Stimulated activated CD4-positive, alpha-beta T cell treated with anti-CD3 and anti-CD28 coated beads, Interleukin-15, amount 100 ng/mL, for 1 hour (primary cell): ENCODE measurements at places on chromosomes 13 and 19.

GRCh38 chr13:48241651-48242050, 8.6 kb downstream of the ITM2B start:
- DNase-seq, result no peak

DNA sequence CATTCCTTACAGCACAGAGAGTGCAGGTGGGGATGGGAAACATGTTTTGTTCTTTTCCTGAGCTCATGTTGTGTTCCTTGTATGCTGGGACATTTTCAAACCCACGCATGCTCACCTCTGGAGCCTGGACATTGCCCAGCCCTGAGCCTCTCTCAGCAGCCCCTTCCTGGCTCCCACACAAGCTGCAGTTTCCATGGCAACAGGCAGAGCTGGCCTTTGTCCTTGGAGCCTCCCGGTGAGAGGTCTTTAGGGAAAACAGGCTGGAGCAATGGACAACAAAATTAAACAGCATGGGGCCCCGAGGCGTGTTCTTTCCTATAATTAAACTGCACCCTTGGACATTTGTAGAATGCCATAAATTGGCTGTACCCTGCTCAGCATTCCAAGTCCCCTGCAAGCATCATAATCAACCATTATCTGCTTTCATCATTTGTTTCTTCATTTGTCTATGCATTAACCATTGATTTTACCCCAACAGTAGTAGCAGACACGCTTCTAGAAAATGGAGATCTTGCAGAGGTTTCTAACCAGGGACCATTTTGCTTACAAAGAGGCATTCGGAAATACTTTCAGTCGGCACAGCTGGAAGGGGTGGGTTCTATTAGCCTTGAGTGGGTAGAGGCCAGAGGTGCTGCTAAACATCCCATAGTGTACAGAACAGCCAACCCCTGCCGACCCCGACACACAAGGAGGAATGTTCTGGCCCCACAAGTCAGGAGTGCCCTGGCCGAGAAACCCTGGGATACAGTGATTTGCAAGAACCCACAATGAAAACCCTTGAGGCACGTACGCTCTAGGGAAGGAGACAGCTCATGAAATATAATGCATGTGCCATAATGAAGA, 133.4 kb upstream of the PEG3 start:
- DNase-seq, result no peak

GRCh38 chr13:59842507-59842906, 321.2 kb downstream of the DIAPH3 start:
- DNase-seq, result no peak

DNA sequence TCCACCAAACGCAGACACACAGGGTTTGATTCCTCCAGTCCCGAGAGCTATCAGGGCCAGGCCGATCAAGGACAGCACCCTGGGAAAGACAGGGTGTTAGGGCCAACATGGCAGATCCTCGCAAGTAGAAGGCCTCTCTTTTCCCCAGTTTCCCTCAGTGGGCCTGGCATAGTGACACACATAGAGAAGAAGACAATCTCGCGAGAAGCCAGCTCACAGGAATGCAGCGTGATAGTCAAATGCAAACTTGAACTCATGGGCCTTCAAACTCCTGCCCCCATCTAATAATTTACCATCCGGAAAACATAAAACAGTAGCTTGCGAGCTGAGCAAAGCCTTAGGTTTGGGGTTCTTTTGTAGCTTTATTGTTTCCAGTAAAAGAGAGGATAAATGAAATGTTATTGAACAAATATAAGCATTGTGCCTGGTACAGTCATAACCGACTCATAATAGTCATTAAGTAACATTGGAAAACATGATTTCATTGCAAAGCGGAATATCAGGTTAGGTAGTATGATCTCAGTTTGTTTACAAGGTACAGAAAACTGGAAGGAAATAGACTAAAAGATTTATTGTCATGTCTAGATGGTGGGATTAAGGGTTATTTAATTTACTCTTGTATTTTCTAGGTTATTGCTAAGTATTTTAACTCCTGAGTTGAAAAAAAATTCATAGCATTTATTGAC, 30.5 kb downstream of the SLC15A1 start:
- no peak for DNase-seq

DNA sequence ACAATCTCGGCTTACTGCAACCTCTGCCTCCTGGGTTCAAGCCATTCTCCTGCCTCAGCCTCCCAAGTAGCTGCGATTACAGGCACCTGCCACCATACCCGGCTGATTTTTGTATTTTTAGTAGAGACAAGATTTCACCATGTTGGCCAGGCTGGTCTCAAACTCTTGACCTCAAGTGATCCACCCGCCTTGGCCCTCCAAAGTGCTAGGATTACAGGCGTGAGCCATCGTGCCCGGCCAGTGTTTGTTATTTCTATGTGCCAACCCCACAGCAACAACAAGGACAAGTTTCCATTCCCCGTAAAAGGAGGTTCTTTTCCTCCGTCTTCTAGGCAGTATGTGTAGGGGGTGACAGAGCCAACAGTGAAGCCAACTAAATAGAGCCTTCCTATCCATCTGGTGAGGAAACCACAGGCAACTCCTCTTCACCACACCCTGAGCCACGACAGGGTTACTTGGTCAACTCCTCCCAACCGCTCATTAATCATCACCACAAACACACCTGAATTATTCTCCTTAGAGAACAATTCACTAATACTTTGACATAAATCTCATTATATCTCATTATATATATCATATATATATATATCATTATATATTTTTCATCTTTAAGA, 25.5 kb downstream of the FOXO1 start:
- no peak for DNase-seq

DNA sequence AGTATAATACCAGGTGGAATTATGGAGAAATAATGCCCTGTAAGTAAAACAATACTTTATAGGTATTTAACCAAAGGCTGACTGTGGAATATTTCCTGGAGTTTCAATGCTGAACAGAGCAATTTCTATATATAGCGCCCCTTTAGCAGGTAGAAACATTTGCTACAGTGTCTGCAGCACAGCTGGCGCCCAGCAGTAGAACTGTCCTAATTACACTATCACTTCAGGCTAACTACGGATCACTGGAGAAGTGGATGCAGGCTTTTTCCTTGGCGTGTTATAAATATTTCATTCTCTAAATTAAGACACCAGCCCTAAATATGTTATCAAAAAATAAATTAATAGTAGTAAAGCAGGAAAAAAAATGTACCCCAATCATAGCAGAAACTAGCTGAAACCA, 3.1 kb downstream of the SHISA2 start:
- no peak for DNase-seq

DNA sequence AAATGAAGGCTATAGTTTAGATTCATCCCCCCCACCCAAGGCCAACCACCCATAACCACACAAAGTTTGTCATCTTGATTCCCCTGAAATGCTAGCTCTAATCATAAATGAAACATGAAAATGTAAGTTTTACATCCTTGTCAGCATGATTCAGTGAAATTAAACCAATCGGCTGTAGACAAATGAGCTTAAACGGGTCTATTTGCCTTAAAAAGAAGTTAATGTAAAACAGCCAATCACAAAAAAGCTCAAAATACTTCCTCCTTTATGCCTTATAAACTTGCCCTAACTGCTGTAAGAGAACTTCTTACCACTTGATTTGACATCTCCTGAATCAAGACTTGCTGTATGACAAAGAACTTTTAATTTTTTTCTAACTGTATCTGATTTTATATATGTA, 34.5 kb upstream of the MRI1 start:
- DNase-seq, result no peak

DNA sequence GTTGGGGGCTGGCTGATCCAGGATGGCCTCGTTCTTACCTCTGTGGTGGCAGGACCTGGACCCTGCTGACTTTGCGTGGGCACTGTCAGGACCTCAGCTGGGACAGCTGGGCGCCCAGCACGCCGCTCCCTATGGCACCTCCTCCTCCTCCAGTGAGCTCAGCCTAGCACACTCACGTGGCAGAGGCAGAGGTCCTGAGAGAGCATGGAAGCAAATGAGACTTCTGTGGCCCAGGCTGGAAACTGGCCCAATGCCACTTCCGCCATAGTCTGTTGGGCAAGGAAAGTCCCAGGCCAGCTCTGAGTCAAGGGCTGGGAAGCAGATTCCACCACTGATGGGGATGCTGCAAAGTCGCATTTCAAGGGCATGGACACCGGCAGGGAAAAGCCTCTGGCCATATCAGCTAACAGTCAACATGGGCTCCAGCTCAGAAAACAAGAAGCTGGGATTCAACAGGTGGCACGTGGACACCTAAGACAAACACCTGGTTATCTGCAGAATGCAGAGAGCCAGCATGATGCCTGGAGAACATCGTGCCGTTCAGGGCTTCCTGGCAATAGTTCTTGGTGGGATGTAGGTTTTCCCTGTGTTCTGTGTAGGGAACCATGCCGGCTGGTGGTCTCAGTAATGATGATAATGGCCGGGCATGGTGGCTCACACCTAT, 16.7 kb downstream of the MYBPC2 start:
- DNase-seq, result no peak

DNA sequence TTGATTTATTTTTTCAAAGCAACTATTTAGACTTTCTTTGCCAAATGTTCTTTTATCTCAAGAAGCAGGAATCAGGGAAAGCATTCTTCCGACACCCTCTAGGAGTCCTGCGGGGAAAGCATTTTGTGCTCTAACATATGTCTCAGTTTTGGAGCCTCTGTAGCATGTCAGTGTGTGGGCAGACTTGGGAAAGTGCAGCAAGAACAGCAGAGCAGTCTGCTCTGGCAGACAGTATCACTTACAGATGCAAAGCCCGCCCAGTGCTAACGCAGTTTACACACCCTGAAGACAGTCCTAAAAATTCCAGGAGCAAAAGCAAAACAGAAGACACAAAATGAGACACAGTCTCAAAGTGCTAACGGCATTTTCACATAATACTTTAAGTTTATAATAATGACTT, 393.5 kb downstream of the KLF12 start:
- no peak for DNase-seq

DNA sequence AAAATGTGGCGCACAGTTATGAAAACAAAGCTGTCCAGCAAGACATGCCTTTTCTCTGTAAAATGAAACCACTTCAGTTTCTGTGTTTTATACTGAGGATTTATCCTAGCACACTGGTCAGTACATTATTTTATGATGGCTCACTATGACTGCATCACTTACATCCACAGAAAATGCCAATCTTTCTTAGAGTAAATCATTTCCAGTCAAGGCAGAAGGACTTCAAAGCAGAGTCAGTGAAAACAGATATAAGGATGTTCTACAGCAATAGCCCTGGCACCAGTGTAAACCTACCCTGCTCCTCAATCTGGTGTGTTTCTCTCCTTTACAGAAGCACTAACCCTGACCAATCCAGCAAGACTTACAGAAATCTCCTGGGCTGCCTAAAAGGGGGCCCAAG, 473.5 kb downstream of the GPC6 start:
- no peak for DNase-seq

GRCh38 chr19:12665671-12666264, 774 bp downstream of the MAN2B1 start:
- DNase-seq, result no peak

DNA sequence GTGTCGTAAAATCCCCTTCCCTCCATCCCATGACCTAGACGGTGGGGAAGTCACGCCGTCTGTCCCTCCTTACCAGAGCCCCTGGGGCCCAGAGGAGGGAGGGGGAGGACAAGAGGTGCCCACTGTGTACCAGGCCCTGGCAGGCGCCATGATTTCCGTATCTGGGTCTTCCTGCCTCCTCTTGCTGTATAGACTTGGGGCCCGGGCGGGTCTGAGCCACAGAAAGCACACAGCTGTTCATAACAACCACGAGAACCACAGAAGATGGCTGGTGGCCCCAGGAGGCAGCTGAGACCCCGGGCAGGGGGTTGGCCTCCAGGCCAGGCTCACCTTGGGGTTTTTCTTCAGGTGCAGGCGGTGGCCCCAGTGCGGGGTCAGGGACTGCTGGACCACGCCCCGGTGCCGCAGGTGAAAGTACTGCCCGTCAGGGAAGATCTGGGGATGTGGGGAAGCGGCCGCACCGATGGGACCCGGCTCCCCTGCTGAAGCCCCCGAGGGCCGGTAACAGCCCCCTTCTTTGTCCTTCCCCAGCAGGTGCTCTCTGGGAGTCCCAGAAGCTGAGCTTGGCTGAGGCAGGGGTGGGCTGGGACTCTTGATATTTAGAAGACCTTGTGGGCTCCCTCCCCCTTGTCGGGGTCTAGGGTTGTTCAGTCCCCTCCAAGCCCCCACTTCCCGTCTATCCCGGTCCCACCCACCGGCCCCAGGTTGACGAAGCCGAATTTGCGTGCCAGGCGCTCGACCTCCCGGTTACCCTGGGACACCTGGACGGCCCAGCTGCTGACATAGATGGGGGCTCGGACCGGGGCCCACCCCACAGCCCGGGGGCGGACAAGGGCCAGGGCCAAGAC, 463 bp downstream of the PCSK4 start:
- DNase-seq, result no peak

DNA sequence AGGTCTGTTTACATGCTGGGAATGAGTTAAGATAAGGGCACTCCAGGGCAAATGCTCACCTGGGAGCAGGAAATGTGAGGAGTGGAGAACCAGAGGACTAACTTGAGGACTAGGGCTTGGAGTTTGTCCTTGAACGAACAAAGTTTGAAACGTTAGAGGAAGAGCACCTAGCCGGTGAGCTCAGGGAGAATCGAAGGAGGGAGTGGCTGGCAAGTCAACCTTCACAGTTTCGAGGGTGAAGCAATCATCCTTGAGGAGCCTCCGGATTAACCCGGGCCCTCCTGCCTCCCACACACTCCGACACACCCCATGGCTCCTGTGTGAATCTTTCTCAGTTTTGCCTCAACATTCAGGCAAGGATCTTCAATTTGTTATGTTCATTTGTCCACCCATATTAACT, 58.6 kb downstream of the LMO7 start:
- DNase-seq, result no peak

DNA sequence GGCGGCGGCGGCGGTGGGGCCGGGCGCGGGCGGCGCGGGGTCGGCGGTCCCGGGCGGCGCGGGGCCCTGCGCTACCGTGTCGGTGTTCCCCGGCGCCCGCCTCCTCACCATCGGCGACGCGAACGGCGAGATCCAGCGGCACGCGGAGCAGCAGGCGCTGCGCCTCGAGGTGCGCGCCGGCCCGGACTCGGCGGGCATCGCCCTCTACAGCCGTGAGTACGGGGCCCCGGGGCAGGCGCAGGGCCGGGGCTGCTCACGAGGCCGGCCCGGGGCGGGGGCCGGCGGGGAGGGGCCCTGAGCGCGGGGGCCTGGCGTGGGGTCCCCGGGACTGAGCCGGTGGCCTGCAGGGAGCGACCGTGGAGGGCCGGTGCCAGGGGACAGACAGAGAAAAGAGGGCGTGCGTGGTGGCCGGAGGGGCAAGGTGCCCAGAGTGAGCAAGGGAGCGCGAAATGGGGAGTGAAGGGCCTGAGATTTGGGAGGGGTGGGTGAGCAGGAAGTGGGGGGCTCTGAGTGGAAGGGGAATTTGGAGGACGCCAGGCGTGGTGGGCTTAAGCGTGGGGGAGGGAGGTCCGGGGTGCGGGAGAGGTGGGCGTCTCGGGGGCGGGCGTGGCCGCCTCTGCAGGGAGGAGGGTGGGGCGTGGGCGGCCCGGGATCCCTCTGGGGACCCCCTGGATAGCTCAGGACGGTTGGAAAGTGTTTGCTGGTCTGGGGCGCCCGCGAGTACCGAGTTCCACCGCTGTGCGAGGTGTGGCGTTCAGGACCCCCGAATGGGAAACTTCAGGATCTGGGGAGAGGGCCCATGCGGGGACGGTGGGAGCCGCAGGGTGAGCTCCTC, 575 bp downstream of the CARM1 start:
- no peak for DNase-seq
